Muscle of leg (tissue), 16 donors: ENCODE measurements at places on chromosomes 12 and 14. TPM values are rescaled to one million over a fixed set of nuclear protein-coding genes. Genes with fewer than 3 reads are reported as not detected.

DNA sequence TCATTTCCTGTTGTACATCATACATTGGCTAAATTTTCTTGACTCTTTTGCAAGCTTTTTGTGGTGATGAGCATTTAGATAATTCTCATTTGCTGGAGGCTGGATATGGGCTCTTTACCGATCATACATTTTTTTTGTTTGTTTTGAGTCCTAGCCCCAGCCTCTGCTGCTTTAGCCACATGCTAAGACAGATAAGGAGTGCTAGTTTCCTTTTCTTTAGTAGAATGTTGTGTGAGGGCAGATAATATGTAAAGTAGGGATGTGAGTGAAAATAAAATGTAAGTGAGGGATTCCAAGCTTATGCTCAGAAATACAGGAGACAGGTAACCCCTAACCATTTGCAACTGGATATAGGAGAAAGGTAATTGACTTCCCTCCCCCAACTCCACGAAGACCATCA, 405.7 kb downstream of the TRHDE start:
- DNase-seq, result no peak

GRCh38 chr12:100229036-100229635, 28.5 kb downstream of the ACTR6 start:
- no peak for DNase-seq

DNA sequence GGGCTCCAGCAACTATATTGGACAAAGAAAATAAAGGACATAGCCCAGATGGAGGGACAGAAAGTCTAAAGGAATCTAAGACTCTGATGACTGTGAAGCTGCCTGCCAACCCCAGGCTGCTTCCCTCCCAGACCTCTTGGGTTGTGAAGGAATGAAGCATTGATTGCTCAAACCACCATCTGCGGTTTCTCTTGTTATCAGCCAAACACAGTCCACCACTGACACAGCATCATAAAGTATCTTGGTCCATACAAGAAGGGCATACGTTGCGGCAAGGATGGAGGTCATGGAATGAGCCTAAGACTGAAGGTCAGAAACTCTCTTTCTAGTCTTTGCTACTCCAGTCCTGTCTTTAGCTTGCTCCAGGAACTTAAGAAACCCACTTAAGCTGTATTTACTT, 58.5 kb upstream of the PLXNC1 start:
- DNase-seq, result no peak

DNA sequence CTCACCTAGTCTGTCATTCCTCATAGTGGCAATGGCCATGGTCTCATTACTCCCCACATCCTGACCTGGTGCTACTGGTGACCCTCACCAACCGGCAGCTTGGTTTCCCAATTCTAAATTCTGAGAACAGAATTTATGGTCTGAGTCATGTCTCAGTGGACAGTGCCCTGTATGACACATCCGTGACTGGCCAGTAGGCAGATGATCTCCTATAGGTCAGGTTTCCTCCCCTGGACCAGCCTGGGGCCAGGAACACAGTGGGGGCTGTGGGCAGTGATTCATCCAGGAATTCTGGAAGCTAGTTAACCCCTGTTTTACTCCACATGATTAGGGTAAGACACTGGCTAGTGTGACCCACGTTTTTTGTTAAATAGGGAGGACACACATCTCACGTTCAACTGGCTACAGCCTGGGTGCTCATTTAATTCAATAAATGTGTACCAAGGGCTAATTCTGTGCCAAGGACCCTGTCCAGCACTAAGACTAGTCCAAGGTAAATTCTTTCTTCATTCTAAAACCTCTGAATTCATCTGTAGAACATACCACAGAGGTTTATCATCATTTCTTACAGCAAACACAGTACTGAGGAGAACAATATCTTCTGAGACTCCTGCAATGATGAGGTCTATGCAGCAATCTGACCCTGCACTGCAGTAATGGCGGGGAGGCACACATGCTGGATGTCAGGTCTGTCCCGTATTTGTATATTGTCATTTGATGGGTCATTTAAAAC, 249.6 kb upstream of the TBX3 start:
- no peak for DNase-seq

DNA sequence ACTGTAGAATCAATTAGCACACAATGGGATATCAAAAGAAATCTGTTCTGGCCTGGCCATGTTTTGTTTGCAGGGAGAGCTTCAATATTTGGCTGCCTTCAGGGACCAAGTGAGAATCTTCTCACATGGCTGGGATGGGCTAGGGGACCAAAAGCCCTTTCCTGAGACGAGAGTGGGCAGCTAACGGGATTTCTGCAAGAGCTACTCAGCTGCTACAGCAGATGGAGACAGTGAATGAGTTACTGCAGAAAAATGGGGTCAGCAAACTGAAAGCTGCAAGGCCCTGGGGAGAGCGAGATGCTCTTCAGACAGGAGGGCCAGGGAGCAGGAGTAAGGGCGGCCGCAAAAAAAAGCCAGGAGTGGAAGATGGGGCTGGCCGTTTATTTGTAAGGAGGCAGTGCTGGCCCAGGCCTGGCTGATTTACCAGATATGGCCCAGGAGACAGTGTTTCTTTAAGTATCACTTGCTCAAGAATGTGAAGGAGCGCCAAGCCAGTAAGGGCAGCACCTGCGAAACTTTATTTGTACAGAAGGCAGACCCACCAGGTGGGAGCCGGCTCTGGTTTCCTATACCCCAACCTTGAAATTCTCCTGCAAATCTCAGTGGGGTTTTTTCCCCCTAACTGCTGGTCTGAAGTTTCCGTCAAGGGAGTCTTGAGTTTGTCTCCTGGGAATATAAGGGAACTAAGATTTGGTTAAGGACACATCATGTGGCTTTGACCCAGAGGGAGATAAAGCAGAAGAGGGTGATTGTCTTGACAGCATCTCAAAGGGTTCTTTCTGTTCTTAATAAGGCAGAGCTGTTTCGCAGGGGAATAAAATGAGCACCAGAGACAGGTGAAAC, 57.8 kb downstream of the SSH1 start:
- DNase-seq, result peak; percentile 75

The GARIN6 gene
- not detected for total RNA-seq

The DDIT3 gene
- 28.3 TPM for total RNA-seq
